RPMI7951 (cell line): ENCODE measurements at places on chromosomes 1 and 21.

DNA sequence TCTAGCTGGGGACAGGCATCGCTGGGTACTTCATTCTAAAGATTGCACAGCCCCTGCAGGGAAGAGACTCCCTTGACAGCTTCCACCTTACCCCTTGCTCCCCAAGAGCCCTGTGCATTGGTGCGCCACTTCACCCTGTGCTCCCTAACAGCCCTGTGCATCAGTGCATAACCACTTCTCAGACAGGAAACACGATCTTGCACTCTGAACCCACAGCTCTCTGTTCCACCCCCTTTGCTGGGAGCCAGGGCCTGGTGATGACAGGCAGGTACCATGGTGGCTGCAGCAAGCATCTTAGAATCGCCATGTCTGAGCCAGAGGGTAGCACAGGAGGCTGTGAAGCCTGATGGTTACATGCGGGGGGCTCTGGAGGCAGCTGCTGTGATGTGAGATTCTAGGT, 5.0 kb downstream of the ALPL start:
- no peak for DNase-seq

- no peak for DNase-seq
Measured at GRCh38 chr1:212827831-212828278, 19.6 kb downstream of the SPATA45 start.

DNA sequence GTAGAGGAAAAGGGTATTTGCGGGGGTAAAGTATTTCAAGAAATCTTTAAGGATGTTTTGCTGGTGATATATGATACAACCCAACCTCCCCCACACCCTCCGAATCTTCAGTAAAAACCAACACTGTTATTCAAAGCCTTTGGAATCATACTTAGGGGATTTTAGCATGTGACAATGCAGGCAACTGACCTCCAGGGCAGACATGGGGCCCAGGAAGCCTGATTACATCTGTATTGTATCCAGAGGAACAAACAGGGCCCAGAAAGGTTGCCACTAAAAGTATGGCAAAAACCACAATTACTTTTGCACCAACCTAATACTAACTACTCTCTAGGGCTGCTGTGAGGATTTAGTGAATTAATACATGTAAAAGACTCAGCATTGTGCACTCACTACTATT, 43.9 kb upstream of the CNN3 start:
- DNase-seq = peak; percentile 84

GRCh38 chr1:14103878-14104430, 404.0 kb downstream of the PRDM2 start:
- no peak for DNase-seq

DNA sequence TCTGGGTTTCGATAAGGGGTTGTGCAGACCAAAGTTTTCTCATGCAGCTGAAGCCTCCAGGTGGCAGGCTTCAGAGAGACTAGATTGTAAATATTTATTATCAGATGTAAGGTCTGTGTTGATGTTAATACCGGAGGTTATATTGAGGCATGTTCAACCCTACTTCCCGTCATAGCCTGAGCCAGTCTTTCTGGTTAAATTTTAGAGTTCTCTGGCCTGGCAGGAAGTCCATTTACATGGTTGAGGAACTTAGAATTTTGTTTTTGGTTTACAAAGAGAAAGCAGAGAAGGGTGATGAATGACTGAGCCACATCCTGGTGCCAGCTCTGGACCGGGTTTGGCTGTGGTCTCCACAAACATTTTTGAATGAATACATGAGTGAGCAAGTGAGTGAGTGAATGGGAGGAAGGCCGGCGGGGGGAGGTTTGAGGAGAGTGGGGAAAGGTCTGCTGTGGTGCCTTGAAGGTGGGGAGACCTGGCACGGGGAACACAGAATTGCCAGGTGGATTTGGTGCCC, 218.5 kb downstream of the DISC1 start:
- no peak for DNase-seq

GRCh38 chr1:30381671-30382365, 341.6 kb downstream of the MATN1 start:
- no peak for DNase-seq

DNA sequence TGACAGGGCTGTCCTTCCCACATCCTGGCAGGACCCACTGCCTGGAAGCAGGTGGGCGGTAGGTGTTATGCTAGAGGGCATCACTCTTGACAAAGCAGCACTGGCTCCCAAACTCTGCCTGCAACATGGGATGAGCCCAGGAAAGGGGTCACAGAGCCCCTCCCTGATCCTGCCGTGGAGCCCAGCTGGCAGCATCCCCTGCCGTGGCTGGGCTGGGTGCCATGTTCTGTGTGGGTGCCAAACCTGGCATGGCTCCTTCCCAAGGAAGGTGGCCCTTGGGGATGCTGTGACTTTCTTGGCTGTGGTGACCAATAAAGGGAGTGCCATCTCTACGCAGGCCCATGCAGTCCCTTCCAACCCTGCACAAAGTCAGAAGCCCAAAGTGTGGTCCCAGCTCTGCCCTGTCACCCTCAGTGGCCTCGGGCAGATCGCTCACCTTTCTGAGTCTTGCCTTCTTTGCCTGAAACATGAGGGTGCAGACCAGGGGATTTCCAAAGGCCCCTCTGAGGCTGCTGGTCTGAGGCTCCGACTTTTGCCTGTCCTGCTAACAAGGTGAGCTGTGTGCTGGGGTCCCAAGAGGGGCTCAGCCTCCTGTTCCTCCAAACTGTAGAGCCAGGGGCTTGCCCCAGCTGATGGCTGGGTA, 6.0 kb downstream of the CDK18 start:
- DNase-seq = no peak

DNA sequence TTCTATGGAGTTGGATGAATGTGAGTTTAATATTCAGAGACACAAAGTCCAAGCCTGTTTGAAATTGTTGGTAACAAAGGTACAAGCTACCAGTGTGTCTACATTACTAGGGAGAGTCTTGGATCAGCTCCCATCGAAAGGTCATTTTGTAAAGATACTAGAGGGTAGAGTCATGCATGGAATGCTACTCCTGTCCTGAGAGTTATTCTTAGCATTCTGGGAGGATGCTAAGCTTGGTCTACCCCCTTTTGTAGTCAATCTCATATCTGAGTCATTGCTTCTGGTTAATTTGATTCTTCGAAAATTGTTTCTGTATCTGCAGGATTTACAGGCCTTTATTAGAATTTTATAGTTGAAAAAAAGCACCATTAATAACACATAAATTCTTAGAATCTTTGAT, 240.2 kb downstream of the ST6GALNAC3 start:
- no peak for DNase-seq

DNA sequence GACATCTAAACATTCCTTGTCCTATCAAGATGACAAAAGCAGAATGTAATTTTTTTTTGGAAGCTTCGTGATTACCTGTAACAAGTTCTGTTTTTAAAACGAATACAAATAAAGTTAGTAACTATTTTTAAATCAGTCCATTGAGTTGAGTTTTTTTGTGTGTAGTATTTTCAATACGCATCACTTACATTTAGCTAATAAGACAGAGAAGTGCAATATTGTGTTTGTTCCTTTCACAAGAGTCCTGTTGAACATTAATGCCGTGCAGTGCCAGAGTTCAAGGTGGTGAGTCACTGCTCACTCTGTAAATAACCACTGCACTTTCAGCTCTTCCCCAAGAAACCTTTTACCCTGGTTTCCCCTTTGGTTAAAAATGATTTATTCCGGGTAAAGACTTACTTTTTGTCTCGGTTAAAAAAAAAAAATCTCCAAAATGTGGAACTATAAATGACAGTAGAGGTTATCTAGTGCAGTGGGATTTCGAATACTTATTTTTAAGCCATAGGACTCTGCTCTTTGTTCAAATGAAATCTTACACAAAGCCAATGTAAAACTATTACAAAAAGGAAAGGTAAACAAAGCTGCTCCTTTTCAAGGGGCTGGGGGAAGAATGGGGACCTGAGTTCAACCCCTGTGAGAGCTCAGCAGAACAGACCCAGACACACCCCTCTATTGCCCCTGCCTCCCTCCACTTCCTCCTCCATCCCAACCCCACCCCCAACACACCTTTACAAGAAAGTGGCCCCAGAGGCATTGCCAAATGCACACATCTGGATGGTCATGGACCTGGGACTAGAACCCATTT, 14.8 kb upstream of the NCMAP start:
- DNase-seq = peak; percentile 61

DNA sequence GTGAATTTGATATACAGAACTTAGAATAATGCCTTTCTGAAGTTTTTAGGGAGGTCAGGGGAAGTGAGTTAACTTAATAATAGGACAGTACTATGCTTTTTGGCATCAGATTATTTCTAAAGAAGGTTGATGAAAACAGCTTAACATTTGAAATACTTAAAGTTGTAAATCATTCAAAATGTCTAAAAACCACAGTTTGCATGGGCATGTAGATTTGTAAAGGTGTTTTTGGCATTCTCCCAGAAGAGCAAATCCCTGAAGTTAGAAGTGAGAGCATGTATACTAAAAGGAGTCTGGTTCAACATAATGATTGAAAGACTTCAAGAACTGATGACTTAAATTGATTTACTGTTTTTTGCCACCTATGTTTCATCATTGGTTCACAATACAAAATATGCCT, 6.7 kb downstream of the DR1 start:
- DNase-seq = no peak

GRCh38 chr1:223504741-223505140, 111.5 kb downstream of the CCDC185 start:
- peak; percentile 91 for DNase-seq

- DNase-seq = no peak
Measured at GRCh38 chr1:73907051-73907450, 290.9 kb downstream of the LRRIQ3 start.

DNA sequence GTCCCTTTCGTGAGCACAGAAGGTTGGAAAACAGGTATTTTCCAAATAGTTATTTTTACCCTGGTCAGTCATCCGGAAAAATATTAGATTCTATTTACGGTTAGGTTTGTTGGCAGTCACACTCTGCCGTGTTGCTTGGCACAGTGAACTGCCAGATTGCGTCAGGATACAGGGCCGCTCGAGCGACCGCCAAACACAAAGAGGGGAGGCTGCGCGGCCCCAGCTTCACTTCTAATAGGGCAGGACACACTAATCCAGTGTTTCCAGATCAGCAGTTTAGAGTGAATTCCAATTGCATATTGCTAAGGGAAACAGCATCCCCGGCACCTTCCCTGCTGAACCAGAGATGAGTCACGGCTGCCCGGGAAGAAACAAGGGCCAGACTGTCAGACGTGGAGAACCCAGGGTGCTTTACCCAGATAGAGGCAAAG, 22.9 kb downstream of the UMODL1 start:
- peak; percentile 91 for DNase-seq

DNA sequence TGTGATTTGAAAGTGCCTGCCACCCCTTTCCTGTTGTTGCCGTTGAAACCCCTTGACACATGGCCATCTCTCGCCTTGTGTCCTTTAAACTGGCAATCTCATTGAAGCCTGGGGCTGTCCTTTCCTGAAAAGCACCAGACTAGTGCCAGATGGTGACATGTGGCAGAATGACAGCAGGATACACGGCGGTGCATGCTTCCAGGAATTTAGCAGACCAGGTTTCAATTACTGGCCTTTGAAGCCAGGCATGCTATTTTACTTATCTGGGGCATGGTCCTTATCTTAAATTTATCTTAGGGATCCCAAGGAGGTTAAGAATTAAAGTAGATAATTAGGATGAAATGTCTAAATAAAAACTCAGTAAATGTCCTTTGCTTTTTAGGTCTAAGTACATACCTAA, 15.2 kb downstream of the PLPPR4 start:
- no peak for DNase-seq

DNA sequence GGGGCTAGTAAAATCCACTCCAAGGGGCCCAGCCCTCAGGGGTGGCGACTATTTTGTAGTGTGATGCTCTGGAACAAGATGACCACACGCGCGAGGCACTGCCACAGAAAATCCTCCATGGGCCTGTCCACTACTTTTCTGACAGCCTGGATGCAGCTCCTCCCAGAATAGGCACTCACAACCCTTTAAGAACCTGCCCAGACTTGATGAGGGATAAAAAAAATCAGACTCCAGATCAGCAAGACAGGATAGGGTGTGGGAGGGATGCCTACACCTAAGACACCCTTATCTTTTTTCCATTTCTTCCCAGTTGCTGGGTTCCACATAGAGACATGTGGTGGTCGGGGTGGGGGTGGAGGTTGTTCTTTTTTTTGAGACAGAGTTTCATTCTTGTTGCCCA, 33.5 kb downstream of the PCAT6 start:
- DNase-seq = no peak

- peak; percentile 7 for DNase-seq
Measured at GRCh38 chr1:10378081-10378841, 20.6 kb upstream of the PGD start.

DNA sequence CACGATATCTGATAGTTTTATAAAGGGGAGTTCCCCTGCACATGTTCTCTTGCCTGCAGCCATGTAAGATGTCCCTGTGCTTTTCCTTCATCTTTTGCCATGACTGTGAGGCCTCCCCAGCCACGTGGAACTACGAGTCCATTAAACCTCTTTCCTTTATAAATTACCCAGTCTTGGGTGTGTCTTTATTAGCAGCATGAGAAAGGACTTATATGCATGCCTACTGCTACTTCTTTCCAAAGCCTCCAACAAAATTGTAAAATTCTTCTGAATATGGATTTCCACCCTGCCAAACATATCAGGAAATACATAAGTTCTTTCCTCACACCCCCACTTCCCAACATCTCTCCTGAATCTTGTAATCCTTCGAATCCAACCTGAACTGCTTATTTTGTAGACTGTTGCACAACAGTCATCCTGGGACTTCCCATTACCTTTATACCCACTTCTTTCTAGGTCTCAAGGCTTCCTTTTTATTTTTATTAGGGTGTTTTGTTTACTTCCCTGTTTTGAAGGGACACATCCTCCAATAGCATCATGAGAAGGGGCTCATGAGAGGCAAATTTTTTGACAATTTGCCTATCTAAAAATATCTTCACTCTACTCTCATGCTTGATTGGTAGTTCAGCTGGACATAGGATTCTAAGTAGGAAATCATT, 67.5 kb upstream of the MUTYH start:
- DNase-seq = no peak

DNA sequence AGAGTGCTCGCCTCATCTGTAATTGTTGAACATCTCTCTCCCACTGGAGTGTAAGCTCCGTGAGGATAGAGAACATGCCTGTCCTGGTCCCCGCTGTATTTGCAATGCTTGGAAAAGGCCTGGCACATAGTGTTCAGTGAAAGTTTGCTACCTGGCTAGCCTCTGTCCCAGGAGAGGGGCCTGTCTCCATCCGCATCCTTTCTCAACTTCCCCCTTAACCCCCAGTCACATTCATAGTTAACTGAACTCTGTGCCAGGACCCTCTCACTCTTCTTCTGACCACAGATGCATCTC, 15.2 kb downstream of the SPOCD1 start:
- DNase-seq = no peak

- DNase-seq = no peak
Measured at GRCh38 chr1:223358826-223359225, 5.2 kb downstream of the SUSD4 start.

- peak; percentile 99 for DNase-seq
Measured at GRCh38 chr1:64133036-64133435, 70.4 kb upstream of the UBE2U start.

- DNase-seq = no peak
Measured at GRCh38 chr1:96206451-96206850, 515.1 kb upstream of the PTBP2 start.

GRCh38 chr1:151511636-151512215, 539 bp downstream of the CGN start:
- DNase-seq = peak; percentile 66

GRCh38 chr1:116537040-116537831, 33.6 kb downstream of the CD58 start:
- peak; percentile 89 for DNase-seq

- DNase-seq = no peak
Measured at GRCh38 chr1:3304692-3305091, 149.8 kb upstream of the ARHGEF16 start.

- no peak for DNase-seq
Measured at GRCh38 chr1:65317866-65318653, 8.7 kb downstream of the DNAJC6 start.
